ENCODE measurements at places on chromosomes 16 and 17.

DNA sequence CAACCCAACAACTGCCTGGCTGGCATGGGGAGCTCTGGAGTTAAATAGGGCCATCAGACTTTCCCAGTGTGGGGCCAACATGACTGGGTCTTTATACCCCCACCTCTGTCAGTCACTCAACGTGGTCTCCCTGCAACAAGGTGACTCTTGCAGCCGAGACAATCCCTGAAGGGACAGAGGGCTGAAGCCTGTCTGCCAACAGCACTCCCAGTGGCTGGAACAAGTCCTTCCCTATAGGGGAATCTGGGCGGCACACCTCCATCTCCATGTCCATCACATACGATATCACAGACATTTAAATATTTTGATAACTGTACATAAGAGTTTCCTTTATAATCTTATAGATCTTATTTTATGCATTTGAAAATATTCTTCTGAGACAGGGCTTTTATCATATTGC is 4.8 kb upstream of the MAPT start:
- DNase-seq: peak; percentile 34

DNA sequence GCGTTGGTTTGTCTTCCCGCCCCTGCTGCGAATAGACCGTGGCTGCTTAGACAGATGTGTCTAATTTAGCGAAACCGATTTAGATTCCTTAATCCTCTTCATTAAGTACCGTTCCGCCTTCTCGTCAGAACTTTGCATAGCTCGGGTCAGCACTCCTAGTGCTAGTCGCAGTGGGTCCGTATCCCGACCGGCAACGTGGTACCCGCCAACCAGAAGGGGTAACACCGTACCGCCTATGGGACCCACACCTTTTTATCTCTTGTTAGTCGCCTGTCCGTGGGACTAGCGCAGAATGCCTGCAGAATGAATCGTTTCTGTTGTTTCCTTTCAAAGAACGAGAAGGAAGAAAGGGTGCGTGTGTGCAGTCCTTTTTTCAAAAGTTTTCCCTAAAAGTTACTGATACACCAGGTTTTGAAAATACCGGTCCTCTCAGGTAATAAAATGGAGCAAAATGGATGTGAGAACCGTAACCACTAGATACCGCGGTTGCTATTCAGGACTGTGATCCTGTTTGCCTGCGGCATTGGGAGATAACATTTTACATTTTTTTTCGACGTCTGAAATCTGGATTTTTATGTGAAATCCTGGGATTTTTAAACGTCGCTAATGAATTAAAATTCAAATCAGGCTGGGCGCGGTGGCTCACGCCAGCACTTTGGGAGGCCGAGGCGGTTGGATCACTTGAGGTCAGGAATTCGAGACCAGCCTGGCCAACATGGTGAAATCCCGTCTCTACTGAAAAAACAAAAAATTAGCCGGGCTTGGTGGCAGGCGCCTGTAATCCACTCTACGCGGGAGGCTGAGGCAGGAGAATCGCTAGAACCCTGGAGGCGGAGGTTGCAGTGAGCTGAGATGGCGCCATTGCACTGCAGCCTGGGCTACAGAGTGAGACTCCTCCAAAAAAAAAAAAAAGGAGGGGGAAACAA is 998 bp upstream of the SRSF1 start:
- DNase-seq: no peak

DNA sequence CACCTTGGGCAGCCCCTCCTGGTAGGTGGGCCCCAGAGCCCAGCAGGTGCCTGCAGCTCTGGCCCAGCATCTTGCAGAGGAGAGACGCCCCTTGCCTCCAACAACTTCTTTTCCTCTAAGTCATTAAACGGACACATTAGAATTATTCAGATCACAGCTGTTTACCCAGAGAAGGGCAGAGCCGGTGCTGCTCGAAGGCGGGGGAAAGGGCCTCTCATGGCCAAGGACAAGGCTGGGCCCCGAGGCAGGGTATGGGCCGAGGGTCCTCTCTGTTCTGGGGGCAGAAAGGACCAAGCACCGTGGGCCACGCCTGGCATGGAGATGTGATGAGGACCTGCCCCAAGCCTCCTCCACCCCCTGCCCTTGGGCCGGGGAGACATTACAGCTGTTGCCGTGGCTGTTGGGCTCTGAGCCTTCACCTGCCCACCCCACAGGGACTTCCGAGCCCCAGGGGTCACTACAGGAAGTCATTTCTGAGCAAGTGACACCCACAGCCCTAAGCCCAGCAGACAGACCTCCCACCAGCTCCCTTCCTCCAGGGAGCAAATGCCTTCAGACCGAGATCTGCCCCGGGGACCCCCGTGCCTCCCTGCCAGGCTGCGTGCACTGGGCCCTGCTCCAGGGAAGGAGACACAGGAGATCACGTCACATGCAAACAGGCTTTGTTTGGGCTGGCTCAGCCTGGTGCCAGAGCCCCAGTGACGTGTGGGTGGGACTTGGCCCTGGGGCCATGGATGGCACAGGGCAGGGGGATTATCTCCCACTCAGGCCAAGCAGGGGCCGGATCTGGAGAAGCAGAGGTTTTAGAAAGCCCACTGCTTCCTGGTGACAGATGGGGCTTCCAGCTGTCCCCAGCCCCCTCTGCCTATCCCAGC is 699 bp upstream of the PVALEF start:
- peak; percentile 33 for DNase-seq

DNA sequence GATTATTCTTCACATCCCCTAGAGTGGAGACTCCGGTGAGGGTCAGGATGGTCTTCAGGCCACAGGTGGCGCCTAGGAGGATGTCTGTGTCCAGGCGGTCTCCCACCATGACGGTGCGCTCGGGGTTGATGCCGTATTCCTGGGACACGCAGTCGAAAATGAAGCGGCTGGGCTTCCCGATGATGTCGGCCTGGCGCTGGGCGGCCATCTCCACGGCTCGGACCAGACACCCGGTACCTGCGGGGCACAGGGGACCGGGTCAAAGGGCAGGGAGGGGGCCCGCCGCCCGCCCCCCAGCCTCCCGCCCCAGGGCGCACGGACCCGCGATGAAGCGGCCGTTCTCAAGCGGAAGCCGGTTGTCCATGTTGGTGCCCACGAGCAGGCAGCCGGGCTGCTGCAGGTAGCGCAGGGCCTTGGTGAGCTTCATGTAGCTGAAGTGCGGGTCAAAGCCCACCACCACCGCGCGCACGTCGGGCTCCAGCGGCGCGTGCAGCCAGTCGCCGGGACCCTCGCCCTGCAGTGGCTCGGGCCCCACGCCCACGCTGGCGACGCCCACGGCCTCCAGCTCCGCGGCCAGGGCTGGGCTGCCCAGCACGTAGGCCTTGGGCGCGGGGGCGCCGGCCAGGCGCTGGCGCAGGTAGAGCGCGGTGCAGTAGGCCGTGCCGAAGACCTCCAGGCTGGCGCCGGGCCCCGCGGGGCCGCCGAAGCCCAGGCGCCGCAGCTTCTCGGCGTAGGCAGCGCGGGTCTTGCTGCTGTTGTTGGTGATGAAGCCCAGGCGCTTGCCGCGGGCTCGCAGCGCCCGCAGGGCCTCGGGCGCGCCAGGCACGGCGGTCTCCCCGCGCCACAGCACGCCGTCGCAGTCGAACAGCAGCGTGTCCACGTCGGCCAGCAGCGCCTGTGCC is 572 bp downstream of the PGP start:
- peak; percentile 51 for DNase-seq

DNA sequence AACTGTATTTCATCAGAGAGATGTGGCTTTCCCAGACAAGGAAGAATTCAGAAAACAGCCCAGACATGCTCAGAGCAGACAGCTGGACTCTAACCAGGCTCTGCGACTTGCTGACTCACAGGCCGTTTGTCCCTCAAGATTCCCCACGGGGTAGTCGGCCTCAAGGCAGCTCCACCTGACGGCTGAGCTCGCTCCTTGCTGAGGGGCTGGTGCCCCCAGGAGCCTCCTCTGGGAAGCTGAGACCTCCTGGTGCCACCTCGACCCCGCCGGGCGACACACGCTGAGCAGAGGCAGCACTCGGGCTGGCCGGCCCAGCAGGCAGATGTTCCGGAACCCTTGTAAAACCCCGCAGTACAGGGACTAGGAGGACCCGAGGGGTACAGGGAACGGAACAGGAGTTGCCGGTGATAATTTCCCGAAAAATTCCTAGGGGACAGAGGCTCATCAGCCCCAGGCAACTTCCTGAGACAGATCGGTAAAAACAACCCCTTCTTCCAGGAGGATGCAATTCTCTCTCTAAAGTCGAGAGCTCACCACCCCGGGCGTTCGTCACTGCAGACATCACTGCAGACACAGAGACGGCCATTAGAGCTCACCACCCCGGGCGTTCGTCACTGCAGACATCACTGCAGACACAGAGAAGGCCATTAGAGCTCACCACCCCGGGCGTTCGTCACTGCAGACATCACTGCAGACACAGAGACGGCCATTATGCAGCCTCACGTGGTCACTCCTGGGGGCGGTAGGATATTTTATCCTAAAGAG is 19.9 kb downstream of the RPH3AL start:
- no peak for DNase-seq

DNA sequence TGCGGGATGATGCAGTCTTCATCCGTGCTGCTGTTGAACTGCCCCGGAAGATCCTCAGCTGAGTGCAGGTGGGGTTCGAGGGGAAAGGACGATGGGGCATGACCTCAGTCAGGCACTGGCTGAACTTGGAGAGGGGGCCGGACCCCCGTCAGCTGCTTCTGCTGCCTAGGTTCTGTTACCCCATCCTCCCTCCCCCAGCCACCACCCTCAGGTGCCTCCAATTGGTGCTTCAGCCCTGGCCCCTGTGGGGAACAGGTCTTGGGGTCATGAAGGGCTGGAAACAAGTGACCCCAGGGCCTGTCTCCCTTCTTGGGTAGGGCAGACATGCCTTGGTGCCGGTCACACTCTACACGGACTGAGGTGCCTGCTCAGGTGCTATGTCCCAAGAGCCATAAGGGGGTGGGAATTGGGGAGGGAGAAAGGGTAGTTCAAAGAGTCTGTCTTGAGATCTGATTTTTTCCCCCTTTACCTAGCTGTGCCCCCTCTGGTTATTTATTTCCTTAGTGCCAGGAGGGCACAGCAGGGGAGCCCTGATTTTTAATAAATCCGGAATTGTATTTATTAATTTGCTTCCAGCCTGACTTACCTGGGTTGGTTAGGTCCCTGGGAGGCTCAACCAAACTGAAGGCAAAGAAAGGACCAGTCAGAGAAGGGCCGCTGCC is 5.8 kb downstream of the TRAF4 start:
- no peak for DNase-seq

DNA sequence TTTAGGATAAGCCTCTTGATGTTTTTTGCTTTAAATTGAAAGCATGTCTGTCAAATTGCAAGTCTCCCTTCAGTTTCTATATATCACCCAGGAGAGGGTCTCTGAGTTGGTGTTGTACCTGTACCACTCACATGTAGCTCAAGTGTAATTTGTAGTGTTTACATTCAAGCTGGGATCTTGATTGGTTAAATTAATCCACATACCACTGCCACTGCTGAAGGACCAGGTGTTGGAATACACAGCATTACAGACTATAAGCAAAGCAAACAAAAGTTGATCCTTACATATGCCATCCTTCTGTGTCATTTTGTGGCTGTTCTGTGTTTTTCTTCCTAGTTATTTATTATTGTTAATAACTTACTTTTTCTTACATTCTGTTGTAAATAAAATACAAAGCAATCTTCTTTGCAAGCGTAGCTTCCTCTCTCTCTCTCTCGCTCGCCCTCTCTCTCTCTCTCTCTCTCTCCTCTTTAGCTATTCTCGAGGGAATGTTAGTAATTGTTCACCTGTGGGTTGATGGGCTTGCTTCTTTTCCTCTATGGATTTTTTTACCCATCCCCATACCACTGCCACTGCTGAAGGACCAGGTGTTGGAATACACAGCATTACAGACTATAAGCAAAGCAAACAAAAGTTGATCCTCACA is 20.8 kb upstream of the NOL11 start:
- DNase-seq: no peak

- DNase-seq: no peak
These were observed 296.2 kb upstream of the C16orf82 start for GRCh38 chr16:26770547-26770946.

DNA sequence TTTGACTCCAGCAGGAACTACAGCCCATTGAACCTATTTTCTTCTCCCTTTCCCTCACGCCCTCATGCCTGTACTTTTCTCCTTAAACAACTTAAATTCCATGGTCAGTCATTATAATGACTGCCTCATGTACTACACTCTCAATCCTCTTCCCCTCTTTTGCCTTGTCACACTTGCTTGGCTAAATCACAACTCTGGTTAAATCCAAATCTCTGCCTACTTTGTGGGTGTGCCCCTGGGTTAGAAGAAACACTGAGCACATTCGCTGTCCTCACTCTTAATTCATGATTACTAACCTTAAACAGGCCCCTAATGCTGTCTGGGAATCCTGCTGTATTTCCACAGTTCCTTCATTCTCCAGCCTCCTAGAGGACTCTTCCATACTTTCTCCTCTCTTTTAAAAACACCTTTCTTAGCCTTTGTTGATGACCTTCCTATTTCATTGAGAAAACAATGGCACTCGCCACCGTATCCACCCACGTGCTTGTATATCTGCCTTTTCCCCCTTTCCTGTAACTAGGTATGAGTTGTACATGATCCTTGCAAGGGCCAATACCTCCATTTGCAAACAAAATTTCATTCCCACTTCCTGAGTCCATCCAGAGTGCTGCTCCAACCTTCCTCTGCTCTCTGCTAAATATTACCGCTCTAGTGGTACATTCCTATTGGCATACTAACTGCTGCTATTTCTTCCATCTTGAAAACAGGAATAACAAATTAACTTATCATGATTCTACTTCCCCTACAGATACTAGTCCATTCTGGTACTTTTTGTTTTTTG is 28.9 kb downstream of the ZNRF1 start:
- DNase-seq: no peak

- DNase-seq: no peak
These were observed 5.8 kb upstream of the CHCT1 start for GRCh38 chr17:60416368-60416925.

- no peak for DNase-seq
These were observed 177.3 kb downstream of the SEC14L1 start for GRCh38 chr17:77318021-77318420.

- DNase-seq: peak; percentile 29
These were observed 20.9 kb upstream of the VWA3A start for GRCh38 chr16:22071331-22071910.

- no peak for DNase-seq
These were observed 94.7 kb upstream of the SDK2 start for GRCh38 chr17:73738751-73739575.

DNA sequence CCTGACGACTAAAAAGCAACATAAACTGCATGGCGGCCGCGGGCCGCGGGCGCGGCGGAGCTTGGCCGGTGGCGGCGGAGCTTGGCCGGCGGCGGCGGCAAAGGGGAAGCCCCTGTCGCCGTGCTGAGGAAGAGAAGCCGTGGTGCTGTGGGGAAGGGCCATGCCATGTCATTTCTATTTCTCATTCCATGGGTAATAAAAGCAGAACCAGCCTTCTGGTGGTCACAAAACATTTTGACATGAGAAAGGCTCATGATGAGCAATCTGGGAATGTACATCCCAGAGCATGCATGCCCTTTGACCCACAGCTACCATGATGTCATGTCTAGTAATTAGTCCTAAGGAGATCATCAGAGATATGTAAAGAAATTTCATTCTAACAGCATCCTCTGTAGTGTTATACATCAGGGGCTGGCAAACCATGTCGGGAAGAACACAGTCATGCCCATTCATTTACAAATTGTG is 23.9 kb upstream of the HEATR6 start:
- DNase-seq: no peak

- no peak for DNase-seq
These were observed 42.8 kb downstream of the PRAC1 start for GRCh38 chr17:48679385-48680096.

Data from neural progenitor cell (in vitro differentiated cells).